ENCODE measurements at places on chromosomes 13 and 19. TPM values are rescaled to one million over a fixed set of nuclear protein-coding genes. Genes with fewer than 3 reads are reported as not detected.
A peak's percentile ranks its signal among the peaks of the same experiment; 100 is the strongest.

DNA sequence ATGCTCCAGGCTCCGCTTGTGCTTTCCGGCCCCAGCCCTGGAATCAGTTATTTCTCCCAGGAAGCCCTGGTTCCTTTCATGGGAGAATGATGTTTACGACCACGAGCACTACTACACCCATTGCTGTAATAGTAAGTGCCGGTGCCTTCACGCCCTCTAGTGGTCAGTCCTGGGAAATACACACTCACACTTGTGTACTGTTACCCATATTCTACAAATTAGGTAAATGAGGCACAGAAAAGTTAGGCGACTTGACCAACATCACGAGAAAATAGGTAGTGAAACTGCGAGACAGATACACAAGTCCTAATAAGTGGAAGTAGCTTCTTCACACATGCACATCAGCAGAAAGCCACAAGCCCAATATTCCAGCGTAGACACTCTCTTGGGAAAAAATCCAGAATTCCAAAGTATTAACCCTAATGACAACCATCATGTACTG lies 21.7 kb downstream of the CEACAM21 start:
- no peak overlapping the region for H3K4me3 ChIP-seq
- H3K27ac ChIP-seq, result no peak overlapping the region
- DNase-seq, result peak; percentile 58
- H3K36me3 ChIP-seq, result no peaks in the 10 kb centered on the region
- H3K4me1 ChIP-seq, result no peaks in the 10 kb centered on the region
- no peaks in the 10 kb centered on the region for H3K27me3 ChIP-seq

DNA sequence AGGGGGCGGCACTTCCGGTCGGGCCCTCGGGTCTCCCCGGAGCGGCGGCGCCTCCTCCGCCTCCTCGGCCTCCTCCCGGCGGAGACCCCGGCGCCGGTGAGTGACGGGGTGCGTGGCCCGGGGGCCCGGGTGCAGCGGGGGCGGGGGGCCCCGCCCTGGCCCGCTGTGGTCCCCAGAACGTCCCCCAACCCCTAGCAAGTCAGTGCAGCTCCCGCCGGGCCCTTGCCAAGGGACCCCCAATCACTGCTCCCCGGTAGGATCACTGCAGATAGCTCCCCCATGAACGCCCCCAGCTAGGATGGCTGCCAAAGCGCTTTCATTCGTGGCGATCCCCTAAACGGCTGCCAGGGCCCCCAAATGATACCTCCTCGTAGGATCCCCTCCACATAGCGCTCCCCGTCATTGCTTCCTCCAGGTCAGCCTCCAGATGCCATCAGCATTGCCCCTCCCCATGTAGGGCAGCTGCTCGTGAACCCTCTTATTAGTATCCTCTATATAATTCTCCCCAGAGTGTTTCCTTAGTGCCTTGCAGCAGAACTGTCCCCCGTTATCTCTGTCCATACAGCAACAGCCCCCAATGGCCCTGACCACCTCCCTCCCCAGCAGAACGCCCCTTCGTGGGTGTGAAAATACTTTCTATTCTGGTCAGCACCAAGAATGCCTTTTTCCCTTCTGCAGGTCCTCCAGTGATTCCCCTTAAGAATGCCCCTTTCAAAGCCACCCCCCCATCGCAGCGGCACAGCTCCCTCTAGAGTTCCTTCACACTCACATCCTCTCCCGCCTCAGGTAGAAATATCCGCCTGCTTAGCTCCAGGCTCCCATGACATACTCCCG lies at the start of gene ZNF865:
Gene ZNF865 (plus strand): TSS at position 11 of the 834 bp plus-strand sequence. CDS start 7,972 bp downstream, outside the sequence.
- H3K4me3 ChIP-seq, result peak within 1 kb of the TSS; percentile 88
- no peaks in the 10 kb centered on the region for H3K27me3 ChIP-seq
- DNase-seq, result peak; percentile 91
- H3K4me1 ChIP-seq, result peaks cover 15% of the 10 kb centered on the region
- peak within 1 kb of the TSS; percentile 80 for H3K27ac ChIP-seq
- H3K36me3 ChIP-seq, result peaks cover 17% of the 10 kb centered on the region

GRCh38 chr19:45507872-45508416 lies 665 bp downstream of the VASP start:
- H3K4me3 ChIP-seq, result peak overlapping the region; percentile 99
- H3K27ac ChIP-seq, result peak overlapping the region; percentile 72
- no peaks in the 10 kb centered on the region for H3K36me3 ChIP-seq
- DNase-seq, result peak; percentile 65
- H3K4me1 ChIP-seq, result peaks cover 15% of the 10 kb centered on the region

Gene LGALS14
- not detected for total RNA-seq

Gene CATSPERD
- not detected for total RNA-seq

DNA sequence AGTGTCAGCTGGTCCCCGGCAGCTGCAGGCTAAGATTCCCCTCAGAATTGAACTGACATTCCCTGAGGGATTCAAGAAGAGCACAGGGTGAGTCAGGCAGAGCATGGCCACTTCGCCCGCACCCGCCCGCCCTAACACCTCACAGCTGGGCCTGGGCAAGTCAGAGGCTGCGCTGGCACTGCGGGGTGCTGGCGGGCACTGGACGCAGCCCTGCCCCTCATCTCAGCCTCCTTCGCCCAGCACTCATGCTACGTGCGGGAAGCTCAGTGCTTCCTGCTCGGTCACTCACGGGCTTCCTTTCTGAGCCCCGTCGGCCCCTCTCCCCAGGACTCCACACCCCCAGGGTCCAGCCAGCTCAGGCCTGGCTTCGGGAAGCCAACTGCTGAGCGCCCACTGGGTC lies 56.9 kb downstream of the MLLT1 start:
- no peaks in the 10 kb centered on the region for H3K27me3 ChIP-seq
- H3K36me3 ChIP-seq, result peaks cover 6% of the 10 kb centered on the region

DNA sequence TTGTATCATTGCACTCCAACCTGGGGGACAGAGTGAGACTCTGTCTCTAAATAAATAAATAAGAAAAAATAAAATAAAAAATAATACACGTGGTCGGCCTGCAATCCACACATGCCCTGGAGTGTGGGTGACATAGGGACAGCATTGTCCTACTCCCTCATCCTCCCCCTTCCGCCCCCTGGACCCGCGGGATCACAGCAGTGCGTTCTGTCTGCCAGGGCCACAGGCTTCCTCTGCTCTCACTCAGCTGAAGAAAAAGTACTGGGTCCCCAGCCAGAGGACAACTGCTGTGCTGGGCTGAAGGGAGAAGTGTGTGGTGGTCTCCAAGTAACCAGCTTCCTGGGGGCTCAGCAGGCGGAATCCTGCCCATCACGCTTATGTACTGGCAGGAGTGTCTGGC lies 6.3 kb downstream of the BCAT2 start:
- no peak for DNase-seq
- H3K27ac ChIP-seq, result no peak overlapping the region
- H3K36me3 ChIP-seq, result no peaks in the 10 kb centered on the region
- H3K27me3 ChIP-seq, result no peaks in the 10 kb centered on the region
- no peaks in the 10 kb centered on the region for H3K4me1 ChIP-seq

- no peaks in the 10 kb centered on the region for H3K4me1 ChIP-seq
- H3K27me3 ChIP-seq, result no peaks in the 10 kb centered on the region
- H3K4me3 ChIP-seq, result no peak overlapping the region
- H3K27ac ChIP-seq, result no peak overlapping the region
- no peaks in the 10 kb centered on the region for H3K36me3 ChIP-seq
- DNase-seq, result no peak
Observed at GRCh38 chr13:111623743-111624505, 303.5 kb downstream of the TEX29 start.

Gene ZNF101
- 11.4 TPM for total RNA-seq

Gene USHBP1
- total RNA-seq, result not detected

Gene GNA15
- not detected for total RNA-seq

DNA sequence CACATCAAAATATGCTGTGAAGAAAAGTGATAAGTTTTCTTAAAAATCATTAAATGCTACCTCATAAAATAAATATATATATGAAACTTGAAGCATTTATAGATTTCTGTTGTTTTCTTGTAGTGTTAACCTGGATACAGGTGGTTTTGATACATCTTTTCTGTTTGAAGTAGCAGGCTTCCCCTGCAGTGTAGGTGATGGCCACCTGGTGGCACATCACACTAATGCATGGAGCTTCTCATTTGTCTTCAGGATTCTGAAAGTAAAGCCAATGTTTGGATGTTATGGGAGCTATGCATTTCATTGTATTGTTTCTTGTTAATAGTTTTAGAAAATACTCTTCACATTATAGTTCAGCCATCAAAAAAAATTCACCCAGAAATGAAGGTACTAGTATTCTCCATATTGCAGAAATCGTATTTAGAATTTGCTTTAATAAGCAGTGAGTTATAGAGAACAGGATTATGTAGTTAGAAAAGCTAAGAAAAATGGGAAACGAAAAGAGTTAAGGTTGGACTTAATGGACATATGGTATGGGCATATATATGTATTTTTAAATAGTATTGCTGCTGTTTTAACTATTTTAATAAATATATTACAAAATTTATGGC lies 18.7 kb downstream of the GPR180 start:
- DNase-seq, result peak; percentile 53
- no peak overlapping the region for H3K4me3 ChIP-seq
- H3K4me1 ChIP-seq, result no peaks in the 10 kb centered on the region

- H3K4me1 ChIP-seq, result no peaks in the 10 kb centered on the region
- no peak for DNase-seq
- no peaks in the 10 kb centered on the region for H3K27me3 ChIP-seq
- no peak overlapping the region for H3K4me3 ChIP-seq
Observed at GRCh38 chr19:6667114-6667627, 2.8 kb downstream of the TNFSF14 start.

- no peaks in the 10 kb centered on the region for H3K4me1 ChIP-seq
- no peaks in the 10 kb centered on the region for H3K27me3 ChIP-seq
- no peak overlapping the region for H3K4me3 ChIP-seq
- H3K36me3 ChIP-seq, result no peaks in the 10 kb centered on the region
- DNase-seq, result no peak
Observed at GRCh38 chr13:83895994-83896580, 13.8 kb upstream of the SLITRK1 start.

DNA sequence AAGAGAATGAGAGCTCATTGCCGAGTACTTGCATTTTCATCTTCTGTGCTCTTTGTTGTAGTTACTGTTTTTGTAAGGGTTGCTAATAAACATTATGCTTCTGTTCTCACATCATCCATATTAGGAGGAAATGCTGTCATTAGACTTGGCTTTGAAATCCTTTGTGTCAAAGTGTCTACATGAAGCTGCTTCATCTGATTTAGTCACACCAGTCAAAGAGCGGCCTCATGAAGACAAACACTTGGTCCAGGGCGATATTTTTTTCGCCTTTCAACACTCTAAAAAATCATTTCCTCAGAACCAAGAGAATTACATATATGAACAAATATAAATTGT lies 105.0 kb downstream of the SPRY2 start:
- H3K36me3 ChIP-seq, result no peaks in the 10 kb centered on the region
- H3K4me1 ChIP-seq, result no peaks in the 10 kb centered on the region

Gene UNC13A
- total RNA-seq, result under 0.01 TPM

DNA sequence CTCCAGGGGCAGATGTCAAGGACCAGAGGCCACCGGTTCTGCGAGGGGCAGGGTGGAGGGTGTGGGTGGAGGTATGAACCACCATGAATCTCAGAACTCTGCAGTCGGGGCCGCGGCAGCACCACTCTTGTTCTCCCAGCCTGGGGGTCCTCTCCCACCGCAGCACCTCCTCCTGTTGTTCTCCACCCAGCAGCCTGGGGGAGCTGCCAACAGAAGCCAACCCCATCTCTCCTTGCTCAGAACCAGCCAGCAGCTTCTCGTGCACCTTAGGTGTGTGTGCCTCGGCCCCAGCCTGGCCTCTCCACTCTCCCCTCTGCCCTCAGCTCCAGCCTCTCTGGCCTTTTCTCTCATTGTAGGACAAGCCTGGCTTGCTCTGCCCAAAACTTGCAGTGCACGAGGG lies 31.9 kb upstream of the CCNE1 start:
- H3K4me3 ChIP-seq, result no peak overlapping the region
- DNase-seq, result no peak
- no peaks in the 10 kb centered on the region for H3K36me3 ChIP-seq
- H3K27ac ChIP-seq, result no peak overlapping the region
- no peaks in the 10 kb centered on the region for H3K4me1 ChIP-seq

DNA sequence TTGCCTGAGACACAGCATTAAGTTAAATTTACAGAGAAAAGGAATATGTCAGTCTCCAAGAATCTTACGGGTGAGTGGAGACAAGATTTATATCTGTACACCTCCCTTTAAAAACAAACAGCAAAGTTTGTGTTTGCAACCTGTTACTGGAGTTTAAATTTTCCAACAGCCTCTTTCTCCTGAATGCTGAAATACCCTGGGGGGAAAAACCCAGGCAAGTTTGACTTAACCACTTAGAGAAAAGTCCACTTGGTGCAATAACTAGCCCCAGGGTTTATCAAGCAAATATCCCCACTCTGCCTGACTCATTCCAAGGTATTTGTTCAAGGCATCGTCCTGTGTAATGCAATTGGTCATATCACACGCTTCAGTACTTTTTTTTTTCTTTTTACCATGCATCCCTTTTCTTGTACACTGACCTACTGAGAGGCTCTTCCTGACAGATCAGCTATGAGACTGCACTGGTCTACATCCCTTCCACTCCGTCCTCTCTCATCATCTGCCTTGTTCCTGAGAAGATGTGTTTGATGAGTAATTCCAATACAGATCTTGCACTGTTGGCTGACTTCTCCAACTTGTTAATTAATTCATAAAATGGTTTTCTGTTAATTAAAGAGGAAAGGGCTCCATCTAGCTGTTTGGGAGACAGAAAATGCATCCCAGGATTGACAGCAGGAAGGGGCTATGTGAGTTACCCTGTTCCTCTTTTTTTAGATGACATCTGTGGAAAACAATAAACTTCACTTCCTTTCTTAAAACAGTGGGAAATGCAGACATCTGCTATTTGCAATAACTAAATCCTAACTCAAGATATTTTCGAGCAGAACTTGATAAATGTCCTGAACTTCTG lies 212.5 kb upstream of the IRS2 start:
- H3K4me3 ChIP-seq, result no peak overlapping the region
- H3K4me1 ChIP-seq, result peaks cover 38% of the 10 kb centered on the region
- DNase-seq, result peak; percentile 84
- no peaks in the 10 kb centered on the region for H3K36me3 ChIP-seq

Gene MEX3D
- total RNA-seq, result 50.6 TPM

DNA sequence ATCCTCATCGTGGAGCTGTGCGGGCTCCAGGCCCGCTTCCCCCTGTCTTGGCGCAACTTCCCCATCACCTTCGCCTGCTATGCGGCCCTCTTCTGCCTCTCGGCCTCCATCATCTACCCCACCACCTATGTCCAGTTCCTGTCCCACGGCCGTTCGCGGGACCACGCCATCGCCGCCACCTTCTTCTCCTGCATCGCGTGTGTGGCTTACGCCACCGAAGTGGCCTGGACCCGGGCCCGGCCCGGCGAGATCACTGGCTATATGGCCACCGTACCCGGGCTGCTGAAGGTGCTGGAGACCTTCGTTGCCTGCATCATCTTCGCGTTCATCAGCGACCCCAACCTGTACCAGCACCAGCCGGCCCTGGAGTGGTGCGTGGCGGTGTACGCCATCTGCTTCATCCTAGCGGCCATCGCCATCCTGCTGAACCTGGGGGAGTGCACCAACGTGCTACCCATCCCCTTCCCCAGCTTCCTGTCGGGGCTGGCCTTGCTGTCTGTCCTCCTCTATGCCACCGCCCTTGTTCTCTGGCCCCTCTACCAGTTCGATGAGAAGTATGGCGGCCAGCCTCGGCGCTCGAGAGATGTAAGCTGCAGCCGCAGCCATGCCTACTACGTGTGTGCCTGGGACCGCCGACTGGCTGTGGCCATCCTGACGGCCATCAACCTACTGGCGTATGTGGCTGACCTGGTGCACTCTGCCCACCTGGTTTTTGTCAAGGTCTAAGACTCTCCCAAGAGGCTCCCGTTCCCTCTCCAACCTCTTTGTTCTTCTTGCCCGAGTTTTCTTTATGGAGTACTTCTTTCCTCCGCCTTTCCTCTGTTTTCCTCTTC lies 6.3 kb downstream of the MYADM start:
- H3K27me3 ChIP-seq, result no peaks in the 10 kb centered on the region
- H3K4me3 ChIP-seq, result no peak overlapping the region
- H3K27ac ChIP-seq, result no peak overlapping the region
- no peaks in the 10 kb centered on the region for H3K4me1 ChIP-seq
- peaks cover 21% of the 10 kb centered on the region for H3K36me3 ChIP-seq

GRCh38 chr13:48093588-48093987 lies 1.3 kb downstream of the MED4 start:
- no peak overlapping the region for H3K27ac ChIP-seq
- H3K4me3 ChIP-seq, result peak overlapping the region; percentile 94
- DNase-seq, result no peak
- no peaks in the 10 kb centered on the region for H3K36me3 ChIP-seq
